Stimulated activated CD4-positive, alpha-beta T cell treated with anti-CD3 and anti-CD28 coated beads, TNF-alpha, amount 100 ng/mL, for 4 hours (primary cell): ENCODE measurements at places on chromosomes 4 and X.

- no peak for DNase-seq
Measured at GRCh38 chrX:77446908-77447652, at the start of gene FGF16. TSS of gene FGF16 (plus strand) at chrX:77447389. CDS start at chrX:77447675, 286 bp downstream.

DNA sequence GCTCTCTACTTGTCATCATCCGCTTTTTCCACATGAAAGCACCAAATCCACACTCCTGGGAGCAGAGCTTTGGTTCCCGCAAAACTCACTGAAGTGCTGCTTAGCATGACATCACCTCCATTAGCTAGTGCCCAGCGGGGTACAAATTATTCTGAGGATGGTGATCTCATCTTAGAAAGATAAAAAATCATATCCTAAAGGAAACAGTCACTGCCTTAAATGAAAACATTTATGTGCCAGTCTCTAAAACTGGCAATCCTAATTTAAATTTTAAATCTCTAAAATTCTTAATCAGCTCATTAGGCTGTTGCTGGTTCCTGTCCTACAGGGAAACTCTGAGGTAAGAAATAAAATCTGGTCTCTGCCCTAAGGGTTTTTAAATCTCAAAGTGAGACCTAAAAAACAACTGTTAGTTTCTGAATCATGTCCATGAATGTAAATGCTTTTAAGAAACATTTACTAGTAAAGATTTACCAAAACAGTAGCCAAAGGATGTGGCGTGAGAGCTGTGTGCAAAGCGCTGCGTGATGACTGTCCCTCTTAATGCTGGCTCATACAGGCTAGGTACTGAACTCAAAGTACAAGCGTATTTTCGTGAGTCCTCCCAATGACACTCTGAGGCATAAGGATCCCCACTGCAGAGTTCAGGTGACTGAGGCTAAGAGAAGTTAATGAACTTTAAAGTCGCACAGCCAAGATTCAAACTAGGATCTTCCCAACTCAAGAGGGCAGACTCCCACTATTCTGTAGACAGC is 4.5 kb downstream of the CASP3 start:
- DNase-seq, result no peak

DNA sequence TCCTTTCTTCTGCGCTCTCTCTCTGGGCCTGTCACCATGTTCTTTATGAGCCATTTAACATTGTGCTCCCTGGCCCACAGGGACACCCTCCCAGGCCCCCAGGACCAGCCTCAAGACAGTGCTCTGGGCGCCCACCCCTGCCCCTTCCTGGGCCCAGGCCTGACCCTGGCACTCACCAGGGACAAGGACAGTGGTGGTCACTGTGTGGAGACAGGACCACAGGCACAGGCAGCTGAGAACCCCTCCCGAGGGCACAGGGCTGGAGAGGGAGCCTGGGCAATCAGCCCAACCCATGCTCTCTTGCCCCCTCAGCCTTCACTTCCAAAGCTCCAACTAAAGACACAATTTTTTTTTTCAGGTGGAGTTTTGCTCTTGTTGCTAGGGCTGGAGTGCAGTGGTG is 218.2 kb upstream of the PSAPL1 start:
- no peak for DNase-seq

GRCh38 chrX:4935401-4935800 is 1222.0 kb upstream of the PRKX start:
- DNase-seq, result no peak

GRCh38 chr4:12123707-12124106 is 695.0 kb upstream of the HS3ST1 start:
- DNase-seq, result no peak
